Omental fat pad (tissue), 4 donors: ENCODE measurements at places on chromosomes 4 and X. TPM values are rescaled to one million over a fixed set of nuclear protein-coding genes. Genes with fewer than 3 reads are reported as not detected.

- no peak for DNase-seq
Measured at GRCh38 chrX:154436983-154437752, at the start of gene GDI1. Gene GDI1 (plus strand): TSS chrX:154437154. CDS start chrX:154437255, 101 bp downstream.

The HTRA3 gene
- total RNA-seq: 147 TPM

DNA sequence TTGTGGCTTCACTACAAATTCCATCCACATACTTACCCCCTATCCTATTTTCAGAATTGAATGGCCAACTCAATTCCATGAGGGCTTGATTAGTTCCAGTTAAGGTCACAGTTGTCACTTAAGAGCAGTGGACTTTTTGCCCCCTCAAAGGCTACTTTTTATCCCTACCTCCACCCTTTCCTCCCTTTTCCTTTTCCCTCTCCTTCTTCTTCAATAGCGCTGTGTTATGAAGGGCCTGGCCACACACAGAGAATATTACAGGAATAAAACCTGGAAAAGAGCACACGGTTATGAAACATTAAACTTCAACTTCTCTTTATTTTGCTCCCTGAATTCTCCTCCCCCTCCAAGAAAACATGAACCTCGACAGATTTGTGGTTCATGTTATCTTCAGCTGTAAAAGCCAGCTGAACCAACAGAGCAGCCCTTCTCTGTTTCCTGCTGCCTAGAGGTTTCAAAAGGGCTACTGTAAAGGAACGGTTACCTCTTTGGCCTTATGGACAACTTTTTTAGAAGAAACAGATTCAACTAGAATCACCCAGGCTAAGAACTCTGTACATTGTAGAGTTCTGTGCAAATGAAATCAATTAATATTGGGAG, 87.0 kb upstream of the RPL34 start:
- DNase-seq: no peak

- DNase-seq: no peak
Measured at GRCh38 chr4:183099537-183100297, 660 bp downstream of the WWC2 start.

DNA sequence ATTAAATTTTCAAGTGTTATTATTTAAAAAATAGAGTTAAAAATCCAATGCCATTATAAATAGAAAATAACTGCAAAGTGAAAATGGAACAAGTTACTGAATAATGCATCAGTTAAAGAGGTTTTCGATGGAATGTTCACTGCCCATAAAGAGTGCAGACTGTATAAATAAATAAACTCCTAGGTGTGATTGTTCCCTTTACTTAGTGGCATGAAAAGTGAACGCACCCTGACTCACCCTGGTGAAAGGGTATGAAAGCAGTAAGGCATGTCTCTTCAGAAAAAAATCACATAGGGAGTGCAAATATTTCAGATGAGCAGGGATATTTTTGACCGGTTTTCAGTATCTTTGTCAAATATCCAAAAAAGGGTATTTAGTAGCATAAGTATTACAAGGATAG, 387.8 kb downstream of the DCAF12L2 start:
- DNase-seq: no peak

GRCh38 chrX:123422875-123423274, 238.8 kb downstream of the GRIA3 start:
- DNase-seq: no peak
